ENCODE measurements at places on chromosomes 7 and 10.

GRCh38 chr7:158695726-158696452 is 8.7 kb downstream of the NCAPG2 start:
- DNase-seq: peak; percentile 93

DNA sequence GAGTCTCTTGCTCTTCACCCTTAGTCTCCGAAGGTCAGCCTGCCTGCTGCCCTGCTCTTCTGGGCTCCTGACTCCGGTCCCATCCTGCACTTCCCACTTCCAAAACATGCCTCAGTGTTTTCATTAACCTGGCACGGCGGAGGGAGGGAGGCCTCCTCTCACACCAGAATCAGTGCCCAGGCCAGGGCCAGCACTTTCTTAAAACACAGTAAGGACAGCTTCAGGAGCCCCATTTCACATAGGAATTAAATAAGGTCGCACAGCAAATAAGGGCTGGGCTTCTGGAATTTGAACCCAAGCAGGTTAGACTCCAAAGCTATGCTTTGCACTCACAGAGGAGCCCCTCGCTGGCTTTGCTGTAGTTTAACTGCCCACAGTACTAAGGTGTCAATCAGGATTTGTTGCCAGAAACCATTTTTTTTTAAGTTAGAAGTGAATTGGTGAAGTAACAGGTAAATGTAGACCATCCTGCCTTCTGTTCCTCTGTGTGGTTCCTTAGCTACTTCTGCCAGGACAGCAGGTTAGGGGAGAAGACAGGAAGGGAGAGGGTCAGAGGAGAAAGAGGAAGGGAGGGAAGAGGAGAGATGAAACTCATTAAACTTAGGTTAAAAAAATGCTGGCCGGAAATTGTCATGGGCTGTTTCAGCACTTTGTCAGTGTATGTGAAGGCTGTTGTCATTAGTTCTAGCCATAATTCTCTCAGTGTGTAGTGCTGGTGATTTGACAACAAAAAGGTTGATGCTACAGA is 1.1 kb downstream of the RASSF4 start:
- peak; percentile 50 for DNase-seq

DNA sequence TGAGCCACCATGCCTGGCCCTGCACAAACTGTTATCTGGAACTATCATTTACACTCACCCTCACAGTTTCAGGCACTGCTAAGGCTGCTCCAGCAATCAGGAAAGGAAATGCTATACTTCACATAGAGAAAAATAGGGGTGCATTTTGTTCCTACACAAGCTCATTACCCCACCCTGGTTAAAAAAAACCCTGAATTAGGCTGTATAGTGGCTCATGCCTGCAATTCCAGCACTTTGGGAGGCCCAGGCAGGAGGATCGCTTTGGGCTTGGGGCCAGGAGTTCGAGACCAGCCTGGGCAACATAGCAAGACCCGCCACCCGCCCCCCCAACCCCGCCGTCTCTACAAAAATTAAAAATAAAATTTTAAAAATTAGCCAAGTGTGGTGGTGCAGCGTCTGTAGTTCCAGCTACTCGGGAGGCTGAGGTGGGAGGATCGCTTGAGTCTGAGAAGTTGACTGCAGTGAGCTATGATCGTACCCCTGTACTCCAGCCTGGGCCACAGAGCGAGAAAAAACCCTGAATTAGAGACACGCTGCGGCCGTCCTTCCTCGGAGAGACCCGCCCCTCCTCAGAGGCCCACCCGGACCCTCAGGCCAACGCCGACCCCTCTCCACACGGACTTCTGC is 539 bp downstream of the PTCD1 start:
- DNase-seq: no peak

DNA sequence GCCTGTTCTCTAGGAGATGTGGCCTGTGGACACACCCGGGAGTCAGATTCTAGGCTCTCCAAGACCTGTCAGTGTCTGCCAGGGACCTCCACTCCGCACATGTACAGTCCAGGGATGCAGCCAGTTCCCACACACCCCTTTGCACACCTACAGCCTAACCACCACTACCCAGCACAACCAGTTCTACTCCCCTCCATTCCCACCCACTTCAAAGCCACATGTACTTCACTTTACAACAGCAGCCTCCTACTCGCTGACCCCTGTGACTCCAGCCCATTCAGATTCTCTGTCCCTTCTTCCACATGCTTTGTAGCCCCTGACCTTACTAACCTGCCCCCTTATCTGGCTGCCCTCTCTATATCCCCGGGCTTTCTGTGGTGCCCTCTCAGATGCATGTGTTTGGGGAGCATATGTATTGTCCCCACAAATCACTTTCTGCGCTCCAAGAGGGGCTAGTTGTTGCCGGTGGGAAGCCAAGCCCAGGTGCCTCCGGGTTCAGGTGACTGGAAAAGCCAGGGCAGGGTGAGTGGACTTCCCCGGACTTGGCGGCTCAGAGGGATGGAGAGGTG is 7.2 kb downstream of the LBX1 start:
- DNase-seq: no peak

GRCh38 chr10:129871966-129872365 is 92.1 kb downstream of the EBF3 start:
- DNase-seq: no peak

GRCh38 chr10:72229261-72230251 is 13.5 kb upstream of the ASCC1 start:
- DNase-seq: no peak

DNA sequence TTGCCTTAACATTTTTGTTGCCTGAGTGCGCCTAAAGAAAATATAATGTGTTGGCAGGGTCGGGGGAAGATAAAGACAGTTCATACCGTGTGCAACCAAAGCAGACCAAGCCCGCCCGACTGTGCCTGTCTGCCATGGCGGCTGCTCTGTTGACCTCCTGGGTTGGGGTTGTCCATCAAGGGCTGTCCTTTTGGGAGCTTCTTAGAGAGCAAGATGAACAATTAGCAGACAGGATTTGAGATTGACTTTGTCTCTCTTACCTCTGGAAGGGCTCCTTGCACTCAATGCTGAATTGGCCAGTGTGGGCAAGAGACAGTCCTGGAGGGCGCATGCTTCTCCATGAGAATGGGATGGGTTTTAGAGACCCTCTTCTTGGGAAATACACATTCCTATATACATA is 319.6 kb downstream of the GLRX3 start:
- DNase-seq: no peak

- no peak for DNase-seq
Observed at GRCh38 chr7:133804127-133804526, 323.0 kb upstream of the LRGUK start.
